ENCODE measurements at places on chromosomes 6 and 20.

- DNase-seq = peak; percentile 86
Measured at GRCh38 chr20:53070706-53071392, 98.7 kb downstream of the TSHZ2 start.

DNA sequence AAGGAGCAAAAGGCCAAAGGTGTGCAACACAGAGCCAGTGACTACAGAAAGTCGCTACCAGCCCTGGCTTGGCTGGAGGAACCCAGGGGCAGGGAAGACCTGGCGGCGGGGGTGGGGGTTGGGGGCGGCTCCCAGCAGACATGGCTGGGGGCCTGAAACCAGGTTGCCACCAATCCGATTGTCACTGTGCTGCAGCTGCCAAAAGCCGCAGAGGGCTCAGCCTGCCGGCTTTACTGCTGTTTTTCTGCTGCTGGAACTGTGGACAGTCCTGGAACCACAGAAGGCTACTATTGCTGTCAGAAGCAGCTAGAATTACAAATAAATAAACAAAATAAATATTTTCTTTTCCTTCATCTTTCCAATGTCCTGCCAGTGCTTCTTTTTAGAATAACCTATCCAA lies 25.7 kb upstream of the OGFRL1 start:
- DNase-seq = no peak

GRCh38 chr6:92495242-92495641 lies 924.1 kb downstream of the EPHA7 start:
- no peak for DNase-seq

DNA sequence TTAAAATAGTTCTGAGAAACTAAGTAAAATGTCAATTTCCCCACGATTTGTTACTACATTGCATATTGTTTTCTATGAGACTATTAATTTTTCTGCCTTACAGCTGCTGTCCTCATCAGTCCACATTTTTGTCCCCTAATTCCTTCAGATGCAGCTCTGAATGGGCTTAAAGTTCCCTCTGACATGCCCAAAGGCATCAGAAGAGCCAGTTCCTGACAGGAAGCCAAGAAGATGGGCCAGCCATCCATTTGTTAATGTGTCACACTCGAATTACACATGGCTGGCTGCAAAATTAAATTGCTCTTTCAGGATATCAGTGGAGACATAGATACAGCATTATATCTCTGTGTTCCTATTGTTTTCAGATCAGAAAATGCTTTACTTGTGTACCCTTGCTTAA lies 1223.0 kb downstream of the EPHA7 start:
- no peak for DNase-seq

DNA sequence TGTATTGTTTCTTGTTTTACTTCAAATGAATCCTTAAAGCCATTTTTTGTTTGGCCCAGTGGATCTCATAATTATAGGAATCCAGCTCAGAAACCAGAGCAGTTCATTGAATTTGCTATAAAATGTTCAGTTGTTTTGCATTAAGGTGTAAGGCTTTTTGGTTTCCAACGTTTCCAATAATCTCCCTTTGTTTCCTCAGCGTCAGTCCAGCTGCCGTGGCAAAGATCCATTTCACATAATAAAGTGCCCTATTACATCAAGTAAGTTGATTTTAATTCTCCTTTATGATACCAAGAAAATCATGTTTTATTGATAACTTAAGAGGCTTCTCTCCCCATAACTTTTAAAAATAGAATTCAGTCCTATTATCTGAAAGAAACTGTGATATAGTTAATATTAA lies 472.6 kb downstream of the UTRN start:
- no peak for DNase-seq

GRCh38 chr6:44012078-44012493 lies 115.2 kb downstream of the MRPL14 start:
- DNase-seq = peak; percentile 40

DNA sequence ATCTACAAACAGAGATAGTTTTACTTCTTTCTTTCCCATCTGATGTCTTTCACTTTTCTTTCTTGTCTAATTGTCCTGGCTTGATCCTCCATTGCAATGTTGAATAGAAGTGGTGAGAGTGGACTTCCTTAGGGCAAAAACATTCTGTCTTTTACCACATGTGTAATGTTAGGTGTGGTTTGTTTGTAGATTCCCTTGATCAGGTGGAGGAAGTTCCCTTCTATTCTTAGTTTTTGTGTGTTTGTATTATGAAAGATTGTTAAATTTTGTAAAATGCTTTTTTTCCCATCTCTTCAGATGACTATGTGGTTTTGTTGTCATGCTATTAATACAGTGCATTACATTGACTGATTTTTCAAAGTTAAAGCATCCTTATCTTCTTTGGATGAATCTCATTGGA lies 41.6 kb upstream of the DUSP22 start:
- DNase-seq = no peak

GRCh38 chr20:36336954-36337704 lies 31.0 kb downstream of the DLGAP4 start:
- no peak for DNase-seq

DNA sequence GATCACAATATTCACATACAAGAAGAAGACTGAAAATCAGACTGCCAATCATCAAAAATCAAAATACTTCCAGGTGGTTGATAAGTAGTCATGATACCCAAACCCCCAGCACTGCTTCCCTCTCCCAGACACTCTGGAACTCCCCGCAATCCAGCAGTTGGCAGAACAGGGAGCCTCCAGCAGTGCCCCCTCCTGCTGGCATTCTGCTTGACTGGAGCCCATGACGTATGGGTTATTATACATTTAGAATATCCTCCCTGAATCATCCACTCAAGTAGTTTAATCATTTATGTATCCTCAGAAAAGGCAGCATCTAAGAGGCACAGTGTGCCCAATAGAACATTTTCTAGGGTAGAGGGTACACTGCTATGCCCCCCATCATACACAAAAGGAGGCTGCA lies 9.3 kb upstream of the OGFRL1 start:
- no peak for DNase-seq

- no peak for DNase-seq
Measured at GRCh38 chr6:111282515-111282914, 195.2 kb downstream of the SLC16A10 start.

DNA sequence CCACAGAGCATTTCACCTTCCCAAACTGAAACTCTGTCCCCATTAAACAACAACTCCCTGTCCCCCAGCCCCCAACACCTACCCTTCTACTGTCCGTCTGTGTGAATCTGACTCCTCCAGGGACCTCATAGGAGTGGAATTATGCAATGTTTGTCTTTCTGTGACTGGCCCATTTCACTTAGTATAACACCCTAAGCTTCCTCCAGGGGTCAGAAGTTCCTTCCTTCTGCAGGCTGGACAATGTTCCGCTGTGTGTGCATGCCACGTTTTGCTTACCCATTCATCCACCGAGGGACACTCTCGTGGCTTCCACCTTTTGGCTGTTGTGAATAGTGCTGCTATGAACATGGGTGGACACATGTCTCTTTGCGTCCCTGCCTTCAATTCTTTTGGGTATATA lies 37.6 kb upstream of the MPC1 start:
- peak; percentile 70 for DNase-seq

- DNase-seq = peak; percentile 54
Measured at GRCh38 chr6:151284548-151285017, 44.8 kb downstream of the AKAP12 start.

DNA sequence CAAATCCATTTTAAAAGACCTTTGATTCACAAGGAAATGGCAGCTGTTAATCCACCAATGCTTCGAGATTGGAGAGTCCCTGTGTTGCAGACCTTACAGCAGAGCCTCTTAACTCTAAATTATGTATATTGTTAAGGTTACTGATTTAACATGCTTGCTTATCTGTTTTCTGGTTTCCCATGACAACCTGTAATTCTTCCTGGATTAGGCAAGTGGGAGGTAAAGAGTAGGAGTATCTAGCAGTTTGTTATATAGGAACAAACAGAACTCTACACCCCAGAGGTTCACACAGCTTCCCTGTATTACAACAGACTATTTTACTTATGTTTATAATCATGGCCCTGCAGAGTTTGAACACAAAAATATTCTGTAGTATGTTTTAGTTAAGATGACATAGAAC lies 39.5 kb downstream of the NKX2-4 start:
- DNase-seq = peak; percentile 27

- no peak for DNase-seq
Measured at GRCh38 chr6:156174031-156174890, 602.9 kb upstream of the ARID1B start.

GRCh38 chr6:168159506-168159905 lies 80.5 kb upstream of the FRMD1 start:
- DNase-seq = no peak

DNA sequence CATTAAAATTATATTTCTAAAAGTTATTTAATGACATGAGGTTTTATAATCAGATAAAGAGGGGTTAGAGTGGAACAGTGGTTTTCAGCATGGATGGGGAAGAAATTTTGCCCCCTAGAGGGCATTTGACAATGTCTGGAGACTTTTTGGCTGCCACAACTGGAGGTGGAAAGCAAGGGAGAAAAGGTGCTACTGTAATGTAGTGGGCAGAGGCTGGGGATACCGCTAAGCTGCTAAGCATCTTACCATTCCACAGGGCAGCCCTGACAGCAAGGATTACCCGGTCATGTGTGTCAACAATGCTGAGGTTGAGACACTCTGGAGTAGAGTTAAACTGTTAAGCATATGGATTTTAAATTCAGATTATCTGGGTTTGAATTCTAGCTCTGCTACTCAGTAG lies 52.9 kb upstream of the FABP7 start:
- DNase-seq = peak; percentile 20

- no peak for DNase-seq
Measured at GRCh38 chr6:119186490-119186889, 108.0 kb upstream of the FAM184A start.

DNA sequence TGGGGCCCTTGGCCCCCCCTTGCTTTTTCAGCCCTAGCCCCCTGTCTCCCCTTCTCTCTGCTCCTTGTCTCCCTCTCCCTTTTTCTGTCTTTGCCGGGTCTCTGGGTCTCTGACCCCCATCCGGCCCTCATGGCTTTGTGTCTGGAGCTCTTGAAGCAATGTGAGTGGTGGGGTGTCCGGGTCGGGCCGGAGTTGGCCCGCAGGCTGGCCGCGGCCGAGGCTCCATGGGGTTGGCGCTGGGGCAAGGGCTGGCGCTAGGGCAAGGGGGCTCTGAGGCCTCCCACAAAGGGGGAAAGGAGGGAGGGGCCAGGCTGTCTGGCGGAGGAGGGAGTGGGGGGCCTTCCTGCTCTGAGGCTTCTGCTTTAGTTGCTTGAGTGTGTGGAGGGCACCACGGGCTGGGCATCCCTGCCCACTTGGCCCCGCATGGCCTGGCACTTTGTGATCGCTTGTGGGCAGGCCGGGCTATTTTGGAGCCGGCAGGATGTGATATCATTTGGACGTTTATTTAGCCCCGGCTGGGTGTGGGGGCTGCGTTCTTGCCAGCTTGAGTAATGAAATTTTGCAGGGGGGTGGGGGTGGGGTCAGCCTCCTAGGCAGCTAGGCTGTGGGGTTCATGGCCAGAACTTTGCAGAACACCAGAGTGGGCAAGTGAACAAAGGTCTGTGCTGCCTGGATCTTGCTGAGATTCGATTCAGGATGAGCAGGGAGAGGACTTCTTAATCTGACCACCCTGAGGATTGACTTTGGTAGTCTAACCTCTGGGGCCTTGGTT lies 78.7 kb upstream of the MYL9 start:
- DNase-seq = peak; percentile 83

GRCh38 chr6:47258724-47259347 lies 50.9 kb downstream of the TNFRSF21 start:
- no peak for DNase-seq

GRCh38 chr6:166476634-166477215 lies 94.0 kb upstream of the MPC1 start:
- DNase-seq = no peak

DNA sequence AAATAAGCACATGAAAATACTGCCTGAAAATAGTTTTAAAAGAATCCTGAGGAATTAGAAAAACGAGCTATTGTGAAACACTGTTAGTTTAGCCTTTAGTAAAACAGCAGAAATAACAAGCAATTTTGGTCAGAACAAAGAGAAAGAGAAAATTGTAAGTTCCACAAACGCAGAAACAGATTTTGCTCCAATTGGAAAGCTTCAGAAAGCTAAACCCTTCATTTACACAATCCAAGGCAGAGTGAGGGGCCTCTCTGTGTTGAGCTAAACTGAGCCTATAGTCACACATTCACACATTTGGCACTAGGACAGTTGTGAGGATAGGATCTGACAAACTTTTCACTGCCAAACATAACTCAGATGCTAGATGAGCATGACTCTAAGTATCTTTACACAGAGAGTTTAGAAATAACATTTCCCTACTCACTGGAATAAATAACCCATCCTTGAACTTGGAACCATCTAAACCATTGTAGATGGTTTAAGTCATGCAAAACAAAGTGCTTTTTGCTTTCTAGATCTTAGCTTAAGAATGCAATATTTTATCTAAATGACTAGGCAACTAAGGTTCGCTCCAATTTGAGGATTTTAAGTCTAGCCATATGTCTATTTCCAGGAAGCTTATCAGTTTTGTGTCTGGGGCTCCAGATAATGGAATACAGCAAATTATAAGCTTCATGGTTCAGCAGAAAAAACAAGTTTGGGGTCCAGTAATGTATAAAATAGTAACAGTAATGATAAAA lies 122.6 kb downstream of the SGK1 start:
- DNase-seq = no peak

DNA sequence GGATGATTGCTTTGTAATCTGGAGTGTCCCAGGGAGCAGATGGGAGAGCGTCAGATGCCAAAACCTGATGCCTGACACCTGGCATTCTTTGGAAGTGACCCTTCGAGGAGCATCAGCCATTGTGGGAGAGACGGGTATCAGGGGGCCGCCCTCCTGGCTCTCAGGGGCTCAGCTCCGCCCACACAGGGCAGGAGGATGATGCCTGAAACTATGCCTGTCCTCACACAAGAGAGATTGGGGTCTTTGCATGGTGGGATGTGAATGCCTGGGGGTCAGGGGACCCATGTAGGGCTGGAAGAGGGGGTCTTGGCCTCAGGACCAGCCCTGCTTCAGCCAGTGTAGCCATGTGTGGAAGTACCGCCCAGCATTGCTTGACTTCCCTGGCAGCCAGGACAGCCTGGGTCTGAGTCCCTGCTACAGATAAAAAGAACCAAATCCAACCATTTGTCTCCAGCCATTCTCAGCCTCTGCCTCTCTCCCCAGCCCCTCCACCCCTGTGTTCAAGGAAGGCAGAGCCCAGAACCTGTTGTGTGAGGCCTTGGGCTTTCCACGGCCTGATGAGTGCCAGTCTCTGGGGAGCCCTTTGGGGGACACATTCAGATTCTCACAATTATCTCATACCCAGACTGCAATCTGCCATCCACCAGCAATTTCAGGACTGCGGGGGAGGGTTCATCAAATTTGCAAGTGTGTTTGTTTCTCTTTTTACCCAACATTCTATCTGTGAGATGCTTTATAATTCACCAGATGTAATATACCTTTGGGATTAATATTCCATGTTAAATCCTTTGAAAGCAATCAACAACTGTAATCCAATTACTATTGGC lies 371.2 kb downstream of the PREX1 start:
- no peak for DNase-seq

GRCh38 chr6:135798751-135799515 lies 52.6 kb upstream of the PDE7B start:
- DNase-seq = no peak

DNA sequence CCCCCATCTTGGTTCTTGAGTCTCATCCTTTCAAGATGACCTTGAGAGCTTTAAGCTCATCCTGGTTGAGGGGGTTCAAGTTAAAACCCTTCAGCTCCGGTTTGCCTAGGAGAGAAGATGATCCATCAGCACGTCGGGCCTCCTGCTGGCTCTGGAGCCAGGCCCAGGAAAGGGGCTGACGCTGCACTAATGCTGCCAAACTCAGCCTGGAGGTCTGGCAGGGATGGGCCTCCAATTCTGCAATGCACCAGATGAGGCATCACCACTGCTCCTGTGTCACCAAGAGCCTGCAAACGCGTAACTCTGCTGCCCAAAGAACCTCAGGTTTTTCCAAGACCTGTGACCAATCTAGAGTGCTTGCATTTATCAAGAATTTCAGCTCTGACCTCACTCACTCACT lies 6.1 kb downstream of the PDRG1 start:
- DNase-seq = no peak

All from dermis blood vessel endothelial cell (primary cell).